ENCODE measurements at places on chromosomes 11 and 22.

GRCh38 chr11:92854952-92855351 lies 114.5 kb upstream of the MTNR1B start:
- no peak for DNase-seq

- no peak for DNase-seq
Measured at GRCh38 chr11:17722000-17722643, 2.8 kb downstream of the MYOD1 start.

DNA sequence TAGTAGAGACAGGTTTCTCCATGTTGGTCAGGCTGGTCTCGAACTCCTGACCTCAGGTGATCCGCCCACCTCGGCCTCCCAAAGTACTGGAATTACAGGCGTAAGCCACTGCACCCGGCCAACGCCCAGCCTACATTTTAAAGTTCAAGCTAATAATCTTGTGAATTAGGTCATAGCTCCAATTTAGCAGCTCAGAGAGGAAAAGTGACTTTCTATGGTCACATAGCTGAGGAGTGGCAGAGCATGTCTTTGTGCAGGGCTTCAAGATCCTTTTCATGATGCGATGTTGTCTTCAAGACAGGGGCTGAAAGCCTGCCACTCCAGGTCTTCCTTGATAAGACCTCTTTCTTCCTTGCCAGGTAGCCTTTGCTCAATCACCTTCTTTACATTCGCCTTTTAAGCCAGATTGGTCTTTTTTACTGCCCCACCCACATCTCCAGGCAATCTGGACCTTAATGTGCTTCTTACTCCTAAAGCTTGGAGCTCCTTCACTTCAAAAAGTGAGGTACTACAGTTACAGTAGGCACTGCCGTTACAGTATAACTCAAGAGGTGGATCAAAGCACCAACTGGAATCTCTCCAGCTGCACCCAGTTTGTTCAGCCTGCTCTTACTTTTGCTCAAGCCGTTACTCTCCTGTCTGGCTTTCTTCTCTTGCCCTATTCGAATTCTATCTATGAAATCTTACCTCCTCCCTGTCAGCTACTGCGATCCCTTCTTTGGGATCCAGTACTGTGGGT lies 18.2 kb downstream of the YWHAH start:
- no peak for DNase-seq

GRCh38 chr11:12868315-12869073 lies 140.6 kb upstream of the RASSF10 start:
- DNase-seq: no peak

- DNase-seq: no peak
Measured at GRCh38 chr11:8287703-8288102, 24.0 kb upstream of the LMO1 start.

Measured in thymus (tissue), 14 donors.